ENCODE measurements at places on chromosomes 3 and 15. TPM values are rescaled to one million over a fixed set of nuclear protein-coding genes. Genes with fewer than 3 reads are reported as not detected.

The CFAP91 gene
- 16.1 TPM for total RNA-seq

DNA sequence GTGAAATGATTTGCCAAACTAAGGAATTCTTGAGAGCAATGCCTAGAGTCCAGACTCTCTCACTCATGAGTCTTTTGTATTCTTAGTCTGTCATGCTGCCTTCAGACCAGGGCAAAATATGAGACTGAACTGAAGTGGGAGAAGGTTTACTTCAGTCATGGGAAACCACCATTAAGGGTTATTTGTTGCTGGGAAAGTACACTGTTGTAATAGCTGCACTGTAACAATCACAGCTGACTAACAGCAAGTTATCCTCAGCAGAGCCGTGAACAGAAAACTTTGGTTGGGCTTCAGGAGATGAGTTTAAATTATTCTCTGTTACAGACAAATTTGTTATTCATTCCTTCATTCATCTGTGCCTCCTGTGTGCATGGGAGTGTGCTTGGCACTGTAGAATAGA, 258.5 kb downstream of the ROBO2 start:
- no peak overlapping the region for H3K27ac ChIP-seq
- H3K27me3 ChIP-seq: no peaks in the 10 kb centered on the region
- no peaks in the 10 kb centered on the region for H3K36me3 ChIP-seq
- no peak for DNase-seq
- H3K4me1 ChIP-seq: no peaks in the 10 kb centered on the region

The AAGAB gene
- 17.8 TPM for total RNA-seq

GRCh38 chr15:60539016-60539415, 60.1 kb upstream of the ICE2 start:
- peaks cover 5% of the 10 kb centered on the region for H3K4me1 ChIP-seq
- H3K27me3 ChIP-seq: no peaks in the 10 kb centered on the region
- no peak for DNase-seq
- H3K27ac ChIP-seq: no peak overlapping the region

The KCNAB1 gene
- 0.60 TPM for total RNA-seq

DNA sequence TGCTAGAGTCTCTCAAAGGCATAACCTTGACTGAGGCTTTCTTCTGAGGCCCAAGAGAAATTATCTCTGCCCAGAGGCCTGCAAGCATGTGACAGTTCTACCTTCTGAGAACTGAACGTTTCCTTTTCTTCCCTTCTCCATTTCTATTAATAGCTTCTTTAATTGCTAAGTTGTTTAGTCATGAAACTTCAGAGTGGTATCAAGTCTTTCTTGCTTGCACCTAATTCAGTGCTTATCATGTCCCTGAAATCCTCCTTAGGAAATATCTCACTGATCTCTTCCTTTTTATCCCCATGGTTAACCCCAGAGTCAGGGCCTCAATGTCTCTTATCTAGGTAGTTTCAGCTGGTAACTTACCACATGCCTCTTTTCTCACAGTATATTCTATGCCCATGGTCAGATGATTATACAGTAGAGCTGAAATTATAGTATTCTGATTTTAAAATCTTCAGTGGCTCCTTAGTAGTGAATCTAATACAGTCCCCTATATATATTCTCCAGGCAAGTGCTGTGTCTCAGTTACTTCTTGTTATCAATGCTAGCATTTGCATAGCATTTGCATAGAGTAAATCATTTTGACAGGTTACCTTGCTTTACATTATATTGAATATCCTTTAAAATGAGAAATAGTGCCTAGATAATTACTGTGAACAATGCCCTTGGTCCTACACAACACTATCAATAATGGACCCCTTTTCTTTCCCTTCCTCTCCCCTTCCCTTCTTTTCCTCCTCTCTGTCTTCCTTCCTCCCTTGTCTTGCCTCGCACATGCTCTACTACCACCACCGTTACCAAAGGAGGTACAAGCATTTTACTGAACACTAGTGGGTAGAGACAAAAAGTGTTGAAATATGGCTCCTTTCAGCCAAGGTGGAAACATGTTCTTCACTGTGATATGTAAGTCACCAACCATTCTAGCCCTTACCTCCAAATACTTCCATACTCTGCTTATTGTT, 33.0 kb downstream of the KBTBD8 start:
- no peak overlapping the region for H3K4me3 ChIP-seq
- H3K27ac ChIP-seq: no peak overlapping the region
- no peak for DNase-seq

DNA sequence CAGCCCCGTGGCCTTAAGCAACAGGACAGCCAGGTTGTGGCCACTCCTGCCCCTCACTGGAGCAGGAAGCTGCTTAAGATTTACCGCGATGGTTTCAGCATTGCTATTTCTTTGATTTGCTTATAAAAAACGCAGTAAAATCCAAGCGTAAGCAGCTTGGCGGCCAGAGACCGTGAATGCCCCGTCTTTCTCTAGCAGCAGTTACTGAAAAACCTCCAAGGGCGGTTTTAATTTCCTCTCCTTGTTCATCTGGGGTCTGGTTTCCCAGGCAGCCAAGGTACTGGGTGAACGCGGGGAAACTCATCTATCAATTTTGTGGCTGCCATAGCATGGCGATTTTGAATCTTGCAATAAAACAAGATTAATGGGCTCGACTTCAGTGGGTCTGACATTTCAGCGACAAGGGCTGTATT, 130.3 kb downstream of the MINAR1 start:
- H3K27ac ChIP-seq: no peak overlapping the region
- DNase-seq: no peak
- no peaks in the 10 kb centered on the region for H3K4me1 ChIP-seq
- no peaks in the 10 kb centered on the region for H3K36me3 ChIP-seq

DNA sequence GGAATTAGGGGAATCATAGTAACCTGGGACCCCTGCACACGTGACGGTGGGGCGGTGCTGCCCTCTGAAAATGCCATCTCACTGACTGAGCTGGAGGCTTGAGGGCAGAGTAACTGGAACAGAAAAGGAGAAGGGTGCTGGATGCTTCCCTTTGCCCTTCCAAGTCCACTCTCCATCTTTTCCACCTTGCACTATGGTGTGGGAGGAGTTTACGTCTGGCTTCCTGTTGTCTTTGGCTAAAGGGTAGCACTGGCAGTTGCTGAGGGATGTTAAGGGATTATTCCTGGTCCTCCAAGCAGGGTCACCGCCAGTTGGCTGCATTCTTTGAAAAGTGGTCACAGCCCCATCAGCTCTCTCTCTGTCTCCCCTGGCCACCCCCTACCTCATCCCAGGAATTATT, 129.4 kb upstream of the SNTN start:
- H3K4me3 ChIP-seq: no peak overlapping the region
- H3K27me3 ChIP-seq: no peaks in the 10 kb centered on the region
- no peak for DNase-seq
- no peaks in the 10 kb centered on the region for H3K36me3 ChIP-seq
- H3K27ac ChIP-seq: no peak overlapping the region
- H3K4me1 ChIP-seq: no peaks in the 10 kb centered on the region

The SEMA3F gene
- 31.5 TPM for total RNA-seq

DNA sequence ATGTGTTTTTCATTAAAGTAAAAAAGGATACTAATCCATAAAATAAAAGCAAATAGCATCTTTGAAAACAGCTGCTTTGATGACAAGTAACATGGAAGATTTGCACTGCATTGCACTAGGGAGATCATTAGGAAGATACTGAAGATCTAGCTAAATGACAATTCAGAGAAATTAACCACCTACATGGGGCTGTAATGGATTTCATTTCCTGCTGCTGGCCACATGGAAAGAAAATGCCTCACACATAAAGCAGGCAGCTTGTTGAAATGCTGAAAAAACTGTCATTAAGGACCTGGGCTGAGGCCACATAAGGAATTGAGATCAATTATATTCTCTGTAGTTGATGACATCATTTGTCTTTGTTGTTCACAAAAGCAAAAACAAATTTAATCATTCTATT, 94.1 kb downstream of the PYDC2 start:
- H3K27ac ChIP-seq: no peak overlapping the region
- no peak for DNase-seq
- no peaks in the 10 kb centered on the region for H3K36me3 ChIP-seq

The GXYLT2 gene
- 51.0 TPM for total RNA-seq

The RTP3 gene
- total RNA-seq: not detected

DNA sequence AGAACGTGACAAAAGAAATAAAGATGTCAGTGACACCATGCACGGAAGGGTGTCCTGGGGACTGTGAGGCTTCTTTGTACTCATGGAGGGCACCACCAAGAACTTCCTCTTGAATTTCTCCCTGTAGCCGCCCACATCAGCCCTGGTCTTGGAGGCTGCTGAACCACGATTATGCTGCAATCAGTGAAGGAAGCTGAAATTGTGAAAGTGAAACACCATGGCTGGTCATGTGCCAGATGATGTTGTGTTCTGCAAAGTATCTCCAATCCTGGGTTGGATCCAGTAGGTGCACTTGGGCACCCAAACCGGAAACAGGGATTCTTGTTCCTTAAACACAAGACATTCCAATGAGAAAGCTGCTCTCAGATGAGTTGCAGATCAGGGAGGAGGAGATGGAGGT, 104.4 kb upstream of the GOLGA6L6 start:
- H3K4me1 ChIP-seq: no peaks in the 10 kb centered on the region
- no peaks in the 10 kb centered on the region for H3K36me3 ChIP-seq
- DNase-seq: no peak
- no peak overlapping the region for H3K27ac ChIP-seq

DNA sequence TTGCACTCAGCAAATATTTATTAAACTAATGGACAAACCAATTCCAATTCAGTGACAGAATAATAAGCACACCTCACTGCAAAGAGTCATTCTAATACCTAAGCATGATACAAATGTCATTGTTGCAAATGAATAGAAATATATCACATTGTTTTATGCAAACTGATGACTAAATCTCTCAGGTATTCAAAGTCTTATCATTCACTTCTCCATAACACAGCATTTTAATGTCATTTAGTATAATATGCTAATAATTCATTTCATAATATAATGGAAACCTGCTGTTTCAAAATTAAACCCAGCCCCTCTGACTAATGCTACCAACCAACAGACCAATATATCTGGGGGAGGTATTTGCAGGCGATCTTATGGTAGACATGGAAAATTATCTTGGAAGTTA, 71.8 kb downstream of the FGF7 start:
- H3K4me1 ChIP-seq: peaks cover 3% of the 10 kb centered on the region
- H3K36me3 ChIP-seq: no peaks in the 10 kb centered on the region
- DNase-seq: no peak
- H3K4me3 ChIP-seq: no peak overlapping the region
- no peak overlapping the region for H3K27ac ChIP-seq

DNA sequence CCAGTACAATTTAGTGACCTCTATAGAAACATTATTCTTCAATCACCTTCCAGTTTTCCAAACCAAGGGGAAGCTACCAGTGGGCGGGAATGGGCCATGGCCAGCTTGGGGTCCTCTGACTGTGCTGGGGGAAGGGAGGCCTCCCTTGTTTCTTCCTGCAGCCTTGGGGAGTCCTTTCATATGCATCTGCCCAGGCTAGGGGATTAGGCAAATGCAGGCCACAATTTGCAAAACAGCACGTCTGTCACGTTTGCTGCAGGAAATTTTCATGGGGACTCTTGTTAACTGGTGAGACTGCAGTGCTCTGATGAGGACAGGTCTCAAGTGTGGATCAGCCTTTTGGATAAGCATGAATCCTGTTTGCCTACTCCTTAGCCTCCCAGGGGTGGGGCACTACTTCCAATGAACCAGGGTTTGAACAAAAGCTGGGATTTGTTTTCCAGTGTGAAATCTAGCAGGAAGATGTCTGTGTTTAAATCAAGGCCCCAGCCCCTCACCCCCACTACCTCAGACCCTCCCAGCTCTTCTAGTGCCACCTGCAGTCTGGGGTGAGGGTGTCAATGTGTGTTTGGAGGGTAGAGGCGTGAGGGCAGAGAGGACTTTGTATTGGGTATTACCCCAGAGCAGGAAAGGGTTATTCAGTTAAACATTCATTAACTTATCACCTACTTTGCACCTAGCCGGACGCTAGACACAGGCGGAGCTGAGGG, 219.9 kb downstream of the OPA1 start:
- H3K4me1 ChIP-seq: peaks cover 3% of the 10 kb centered on the region
- no peaks in the 10 kb centered on the region for H3K36me3 ChIP-seq
- no peak overlapping the region for H3K4me3 ChIP-seq
- no peaks in the 10 kb centered on the region for H3K27me3 ChIP-seq

GRCh38 chr3:184620475-184621119, 59.0 kb downstream of the EPHB3 start:
- DNase-seq: no peak
- H3K4me1 ChIP-seq: peaks cover 4% of the 10 kb centered on the region
- H3K27ac ChIP-seq: no peak overlapping the region
- H3K27me3 ChIP-seq: no peaks in the 10 kb centered on the region

The GLT8D1 gene
- total RNA-seq: 42.3 TPM

All from ovary (tissue), 10 donors.